ENCODE measurements at places on chromosomes 11 and 22.

DNA sequence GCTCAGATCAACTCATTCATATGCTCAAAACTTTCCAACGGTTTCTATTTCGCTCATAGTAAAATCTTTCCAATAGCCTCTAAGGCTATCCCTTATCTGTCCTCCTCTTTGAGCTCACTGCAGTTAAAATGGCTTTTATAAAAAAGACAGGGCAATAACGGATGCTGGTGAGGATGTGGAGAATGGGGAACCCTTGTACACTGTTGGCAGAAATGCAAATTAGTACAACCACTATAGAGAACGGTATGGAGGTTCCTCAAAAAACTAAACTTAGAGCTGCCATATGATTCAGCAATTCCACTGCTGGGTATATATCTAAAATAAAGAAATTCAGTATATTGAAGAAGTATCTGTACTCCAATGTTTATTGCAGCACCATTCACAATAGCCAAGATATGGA, 345.6 kb downstream of the DLG2 start:
- DNase-seq: no peak

- peak; percentile 51 for DNase-seq
Measured at GRCh38 chr11:6604081-6604626, 580 bp downstream of the ILK start.

DNA sequence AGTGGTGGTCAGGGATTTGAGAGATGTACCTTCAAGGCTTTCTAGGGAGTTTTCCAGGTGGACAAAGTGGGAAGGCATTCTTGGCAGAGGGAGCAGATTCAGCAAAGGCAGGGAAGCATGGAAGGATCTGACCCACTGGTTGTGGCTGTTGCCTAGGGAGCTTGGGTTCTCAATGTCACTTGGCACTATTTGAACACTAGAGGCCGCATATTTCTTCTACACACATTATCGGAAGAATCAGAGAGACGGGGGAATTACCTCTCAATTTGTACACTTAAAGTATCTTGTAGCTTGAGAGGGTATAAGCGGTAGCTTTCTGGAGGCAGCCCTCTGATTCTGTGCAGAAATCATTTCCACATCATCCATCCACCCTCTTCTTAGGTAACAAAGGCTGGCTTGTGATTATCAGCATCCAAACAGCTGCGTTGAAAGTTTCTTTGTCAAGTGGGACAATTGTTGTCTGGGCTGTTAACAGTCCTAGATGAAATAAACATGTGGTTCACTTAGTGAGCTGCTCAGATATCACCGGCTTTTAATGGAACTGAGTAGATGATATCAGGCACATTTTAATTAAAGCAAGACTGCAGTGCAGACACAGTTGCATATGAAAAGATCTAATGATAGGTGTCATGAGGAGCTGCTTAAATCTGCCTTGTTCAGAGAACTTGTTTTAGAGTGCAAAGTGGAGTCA, 2.6 kb downstream of the NELL1 start:
- DNase-seq: no peak

GRCh38 chr11:15212876-15213275, 98.2 kb downstream of the INSC start:
- no peak for DNase-seq

GRCh38 chr11:11346303-11346702, 6.7 kb downstream of the CSNK2A3 start:
- no peak for DNase-seq

DNA sequence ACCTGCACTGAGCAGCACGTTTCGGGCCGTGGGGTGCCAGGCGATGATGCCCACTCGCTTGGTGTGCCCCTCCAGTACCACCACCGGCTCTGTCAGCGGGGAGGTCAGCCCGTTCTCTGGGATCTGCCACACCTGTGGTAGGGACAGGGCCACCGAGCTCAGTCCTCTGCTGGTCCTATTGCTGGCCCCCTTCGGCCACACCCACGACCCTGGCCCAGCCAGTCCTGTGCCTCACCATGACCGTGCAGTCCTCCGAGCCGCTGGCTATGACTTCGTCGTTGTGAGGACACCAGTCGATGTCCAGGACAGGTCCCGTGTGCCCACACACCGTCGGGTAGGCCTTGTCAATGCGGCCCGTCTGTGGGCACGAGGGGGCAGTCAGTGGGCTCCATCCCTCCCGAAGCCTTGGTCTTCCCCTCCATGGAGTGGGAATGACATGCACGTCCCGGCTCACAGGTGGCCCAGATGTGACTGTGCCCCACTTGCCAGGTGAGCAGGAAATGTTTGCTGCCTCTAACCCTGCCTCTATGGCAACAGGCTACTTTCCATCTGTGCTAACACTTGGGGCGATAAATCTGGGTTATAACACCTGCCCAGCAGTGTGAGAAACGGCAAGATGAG, 1.4 kb downstream of the CORO1B start:
- no peak for DNase-seq

DNA sequence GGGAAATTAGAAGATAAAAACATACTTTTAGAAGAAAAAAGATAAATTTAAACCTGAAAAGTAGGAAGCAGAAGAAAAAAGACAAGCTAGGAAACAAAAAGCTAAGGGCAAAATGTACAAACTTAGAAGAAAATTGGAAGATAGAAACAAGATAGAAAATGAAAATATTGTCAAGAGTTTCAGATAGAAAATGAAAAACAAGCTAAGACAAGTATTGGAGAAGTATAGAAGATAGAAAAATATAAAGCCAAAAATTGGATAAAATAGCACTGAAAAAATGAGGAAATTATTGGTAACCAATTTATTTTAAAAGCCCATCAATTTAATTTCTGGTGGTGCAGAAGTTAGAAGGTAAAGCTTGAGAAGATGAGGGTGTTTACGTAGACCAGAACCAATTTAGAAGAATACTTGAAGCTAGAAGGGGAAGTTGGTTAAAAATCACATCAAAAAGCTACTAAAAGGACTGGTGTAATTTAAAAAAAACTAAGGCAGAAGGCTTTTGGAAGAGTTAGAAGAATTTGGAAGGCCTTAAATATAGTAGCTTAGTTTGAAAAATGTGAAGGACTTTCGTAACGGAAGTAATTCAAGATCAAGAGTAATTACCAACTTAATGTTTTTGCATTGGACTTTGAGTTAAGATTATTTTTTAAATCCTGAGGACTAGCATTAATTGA, 1.0 kb downstream of the MALAT1 start:
- no peak for DNase-seq

- peak; percentile 68 for DNase-seq
Measured at GRCh38 chr11:32792948-32793475, 1.4 kb downstream of the CCDC73 start.

DNA sequence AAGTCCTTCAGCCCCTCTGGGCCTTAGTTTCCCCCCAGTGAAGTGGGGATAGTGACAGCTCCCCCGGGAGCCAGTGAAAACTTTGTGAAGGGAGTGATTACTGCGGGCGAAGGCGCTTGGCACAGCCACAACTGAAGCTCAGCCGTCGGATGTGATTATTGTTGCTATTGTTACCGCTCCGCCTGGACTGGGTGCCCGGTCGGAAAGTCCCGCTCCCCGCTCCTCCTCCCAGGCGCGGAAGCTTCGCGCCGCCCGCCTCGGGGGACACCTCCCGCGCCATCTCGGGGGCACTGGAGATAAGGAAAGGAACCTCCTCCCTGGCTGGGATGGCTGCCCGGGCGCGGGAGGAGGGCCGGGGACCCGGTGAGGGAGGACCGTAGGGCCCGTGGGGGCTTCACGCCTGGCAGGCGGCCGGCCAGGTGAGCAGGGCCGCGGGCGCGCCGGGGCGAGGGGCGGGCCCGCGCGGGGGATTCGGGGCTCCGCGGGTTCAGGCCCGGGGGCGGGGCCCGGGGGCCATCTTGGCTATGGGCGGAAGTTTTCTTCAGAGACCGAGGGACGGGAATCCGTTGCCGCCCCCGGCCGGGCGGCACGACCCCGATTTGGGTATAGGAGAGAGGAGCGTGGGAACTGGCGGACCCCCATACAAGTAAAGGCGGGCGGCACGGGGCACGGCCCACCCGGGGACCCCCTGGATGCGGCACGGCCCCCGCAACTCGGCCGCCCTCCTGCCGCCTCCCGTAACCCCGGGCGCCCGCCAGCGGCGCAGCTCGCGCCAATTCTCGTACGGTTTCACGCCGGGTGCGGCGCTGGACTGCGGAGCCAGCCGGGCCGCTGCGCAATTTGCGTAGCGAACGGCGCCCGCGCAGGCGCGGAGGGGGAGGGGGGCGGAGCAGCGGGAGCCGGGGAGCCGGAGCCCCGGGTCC, at the start of gene GPR137:
GPR137 (plus strand) TSS at position 887 of the 923 bp plus-strand sequence. CDS start 677 bp downstream, outside the sequence.
- DNase-seq: peak; percentile 88

DNA sequence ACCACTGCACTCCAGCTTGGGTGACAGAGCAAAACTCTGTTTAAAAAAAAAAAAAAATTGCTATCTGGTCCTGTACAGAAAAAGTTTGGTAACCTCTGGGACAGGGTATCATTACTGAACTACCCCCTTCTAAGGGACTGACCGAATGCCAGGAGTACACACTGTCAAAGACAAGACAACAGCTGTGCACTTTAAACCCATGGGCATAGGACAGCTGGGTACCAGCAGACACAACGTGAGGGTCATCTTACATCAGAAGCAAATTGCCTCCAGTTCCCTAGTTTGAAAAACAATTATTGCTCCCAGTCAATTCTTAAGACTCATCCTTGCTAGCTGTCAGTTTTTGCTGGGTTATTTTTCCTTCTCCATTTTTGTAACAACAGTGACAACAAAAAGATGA, 17.8 kb downstream of the CD59 start:
- DNase-seq: no peak

DNA sequence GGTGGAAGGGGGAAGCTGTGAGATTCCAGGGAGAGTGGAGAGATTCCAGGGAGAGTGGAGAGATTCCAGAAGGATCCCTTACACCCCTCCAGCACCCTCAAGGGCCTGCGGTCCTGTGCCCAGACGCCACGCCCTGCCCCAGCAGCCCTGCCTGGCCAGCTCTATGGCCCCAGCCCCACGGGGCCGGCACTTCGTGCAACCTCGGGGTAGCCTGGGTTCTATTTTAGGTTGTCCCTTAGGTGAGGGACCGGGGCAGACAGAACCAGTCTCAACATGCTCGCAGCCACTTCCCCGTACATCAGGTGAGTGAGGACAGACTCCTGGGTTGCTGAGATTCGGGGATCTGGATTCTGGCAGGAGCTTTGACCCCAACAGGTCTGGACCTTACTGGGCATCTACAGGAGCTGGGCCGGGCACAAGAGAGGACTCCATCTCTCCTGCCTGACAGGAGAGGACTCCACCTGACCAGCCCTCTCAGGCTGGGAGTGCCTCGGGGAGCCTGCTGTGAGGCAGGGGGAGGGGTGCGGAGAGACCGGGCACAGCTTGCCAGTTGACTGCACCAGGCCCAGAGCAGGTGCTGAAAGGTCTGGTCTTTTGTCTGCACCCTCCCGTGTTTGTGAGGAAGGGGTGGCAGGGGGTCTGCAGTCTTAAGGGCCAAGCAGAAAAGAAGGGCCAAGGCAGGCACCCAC, 8.5 kb upstream of the ADORA2A start:
- DNase-seq: no peak

- DNase-seq: no peak
Measured at GRCh38 chr11:42296910-42297309, 837.5 kb upstream of the LRRC4C start.

DNA sequence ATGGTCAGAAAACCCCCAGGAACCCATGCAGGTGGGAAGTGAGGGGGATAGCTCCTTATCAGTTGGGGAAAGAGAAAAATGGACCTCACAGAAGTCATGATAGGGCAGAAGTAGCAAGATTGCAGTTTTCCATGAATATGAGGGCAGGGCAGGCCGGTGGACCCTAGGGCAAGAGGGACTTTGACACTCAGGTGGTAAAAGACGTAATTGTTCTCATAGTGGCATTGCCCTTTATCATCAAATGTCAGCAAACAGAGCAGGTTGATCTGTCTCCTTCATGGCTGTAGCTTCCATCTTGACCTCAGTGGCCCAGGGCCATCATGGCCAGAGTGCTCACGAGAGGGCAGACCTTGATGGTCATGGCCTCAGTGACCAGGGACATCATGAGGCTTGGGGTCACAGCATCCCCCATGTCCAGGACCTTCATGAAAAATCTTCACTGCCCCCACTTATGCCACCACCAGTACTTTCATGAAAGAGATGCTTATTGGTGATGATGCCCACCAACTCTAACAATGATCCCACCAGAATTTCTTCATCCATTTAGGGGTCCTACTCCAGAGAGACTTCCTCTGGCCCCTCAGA, 127.1 kb downstream of the SNX19 start:
- DNase-seq: no peak

DNA sequence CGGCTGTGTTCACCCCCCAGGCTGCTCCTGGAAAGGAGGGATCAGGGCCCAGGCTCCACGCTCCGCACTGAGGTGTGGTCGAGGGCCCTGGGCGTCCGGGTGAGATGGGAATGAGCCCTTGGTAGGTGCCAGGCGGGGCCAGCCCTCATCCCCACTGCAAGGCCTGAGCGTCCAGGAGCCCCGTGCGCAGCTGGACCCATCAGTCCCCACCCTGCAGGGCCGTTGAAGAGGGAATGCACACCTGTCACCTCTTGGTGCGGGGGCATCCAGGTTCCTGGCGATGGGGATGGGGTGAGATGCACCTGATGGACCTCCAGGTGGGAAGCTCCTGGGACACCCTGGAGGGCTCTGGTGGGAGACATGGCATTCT, 72.2 kb downstream of the KCNQ1 start:
- DNase-seq: no peak

DNA sequence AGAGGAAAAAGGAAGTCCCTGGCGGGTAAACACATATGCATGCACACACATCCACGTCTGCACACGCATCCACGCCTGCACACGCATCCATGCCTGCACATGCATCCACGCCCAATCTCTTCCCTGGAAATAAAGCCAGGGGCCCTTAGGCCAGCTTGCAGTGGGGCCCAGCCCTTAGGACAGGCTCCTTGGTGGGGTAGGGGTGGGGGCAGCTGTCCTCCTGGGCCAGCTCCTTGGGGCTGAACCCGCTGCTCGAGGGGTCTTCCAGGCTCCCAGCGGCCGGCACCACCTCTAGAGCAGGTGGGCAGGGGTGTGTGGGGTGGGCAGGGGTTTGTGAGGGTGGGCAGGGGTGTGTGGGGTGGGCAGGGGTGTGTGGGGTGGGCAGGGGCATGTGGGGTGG, 1.9 kb downstream of the C11orf21 start:
- DNase-seq: no peak

GRCh38 chr11:61526956-61527731, 18.6 kb downstream of the LRRC10B start:
- no peak for DNase-seq

DNA sequence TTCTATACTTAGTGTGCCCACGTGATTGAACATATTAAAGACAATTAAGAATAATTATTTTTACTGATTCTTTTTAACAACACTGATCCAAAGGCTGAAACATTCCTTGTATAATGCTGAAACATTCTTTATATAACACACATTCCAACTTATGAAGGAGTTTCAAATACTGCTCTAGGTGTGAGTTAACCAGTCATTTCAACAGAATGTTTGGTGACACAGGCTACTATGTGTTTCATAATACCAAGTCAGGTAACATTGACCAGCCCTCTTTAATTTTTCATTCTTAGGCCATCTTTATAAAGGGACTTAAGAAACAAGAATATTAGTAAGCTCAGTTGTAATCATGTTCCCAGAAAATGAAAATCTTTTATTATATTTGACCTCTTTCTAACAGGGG, 136.6 kb downstream of the ELP4 start:
- DNase-seq: no peak

Measured in stimulated activated CD4-positive, alpha-beta T cell treated with anti-CD3 and anti-CD28 coated beads, Interleukin-4, amount 100 ng/mL, for 24 hours (primary cell).